ENCODE measurements at places on chromosomes 1 and 21.

DNA sequence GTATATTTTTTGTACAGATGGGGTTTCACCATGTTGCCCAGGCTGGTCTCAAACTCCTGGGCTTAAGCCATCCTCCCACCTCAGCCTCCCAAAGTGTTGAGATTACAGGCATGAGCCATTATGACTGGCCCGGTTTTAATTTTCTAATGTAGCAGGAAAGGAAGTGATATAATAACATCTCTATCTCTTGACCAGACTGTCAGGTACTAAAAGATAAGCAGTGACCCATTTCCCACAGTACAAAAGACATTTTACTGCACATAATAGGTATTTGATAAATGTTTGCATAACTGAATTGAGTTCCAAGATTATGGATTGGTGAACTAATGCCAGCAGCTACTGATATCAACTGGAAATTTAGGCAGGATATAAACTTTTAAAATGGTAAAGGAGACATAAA, 4.0 kb downstream of the NVL start:
- DNase-seq: no peak

GRCh38 chr1:166789286-166789685, 50.0 kb upstream of the POGK start:
- no peak for DNase-seq

- no peak for DNase-seq
Observed at GRCh38 chr1:236733653-236734052, 47.4 kb downstream of the ACTN2 start.

GRCh38 chr1:94927405-94928175, 680 bp upstream of the CNN3 start:
- no peak for DNase-seq

DNA sequence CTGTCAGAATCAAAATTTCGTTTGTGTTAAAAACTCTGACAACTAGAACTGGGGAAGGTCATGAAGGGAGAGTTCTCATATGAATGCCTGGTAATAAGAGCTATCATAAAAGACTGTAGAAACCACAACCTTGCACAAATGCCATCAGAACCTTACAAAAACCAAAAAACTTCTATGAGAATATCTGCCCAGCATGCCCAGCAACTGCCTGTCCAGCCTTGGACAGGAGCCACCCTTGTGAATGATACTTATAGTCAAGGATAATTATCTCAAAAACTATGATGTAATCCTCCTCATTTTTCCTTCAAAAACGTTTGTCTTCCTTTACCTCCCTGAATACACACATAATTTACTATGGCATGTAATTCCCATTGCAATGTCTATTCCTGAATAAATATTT, 53.4 kb upstream of the C1orf185 start:
- no peak for DNase-seq

- DNase-seq: no peak
Observed at GRCh38 chr1:98824736-98825135, 163.2 kb downstream of the SNX7 start.

- DNase-seq: no peak
Observed at GRCh38 chr1:41905093-41905675, 13.5 kb downstream of the HIVEP3 start.

- DNase-seq: no peak
Observed at GRCh38 chr1:201766131-201766866, 62.7 kb upstream of the IPO9 start.

GRCh38 chr21:41824466-41825207, 54.5 kb downstream of the PRDM15 start:
- no peak for DNase-seq

DNA sequence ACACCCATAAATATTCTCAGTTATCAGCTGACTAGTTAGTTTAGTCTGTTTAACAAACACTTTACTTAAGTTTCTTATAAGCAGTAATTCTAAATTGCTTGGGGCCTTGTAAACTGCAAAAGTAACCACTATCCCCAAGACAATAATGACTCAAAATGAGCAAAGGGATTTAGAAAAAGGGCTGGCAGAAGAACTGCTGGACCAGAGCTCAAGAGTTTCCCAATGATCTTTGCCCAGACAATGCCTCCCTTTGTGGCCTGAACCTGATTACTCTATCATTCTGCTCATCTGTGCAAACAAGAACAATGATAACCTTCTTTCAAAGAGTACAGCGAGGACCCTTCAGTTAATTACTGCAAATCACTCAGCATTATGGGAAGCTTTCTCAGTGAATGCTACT, 123.5 kb downstream of the TIAM1 start:
- no peak for DNase-seq

GRCh38 chr1:39050001-39050400, 23.9 kb downstream of the NDUFS5 start:
- no peak for DNase-seq

- no peak for DNase-seq
Observed at GRCh38 chr1:65525266-65526048, 105.0 kb downstream of the LEPR start.

GRCh38 chr1:219312967-219313366, 139.3 kb downstream of the LYPLAL1 start:
- no peak for DNase-seq

All from stimulated activated CD8-positive, alpha-beta memory T cell treated with anti-CD3 and anti-CD28 coated beads, Interleukin-7, amount 100 ng/mL, for 24 hours (primary cell).